MG63 (cell line): ENCODE measurements at places on chromosomes 7 and 10. TPM values are rescaled to one million over a fixed set of nuclear protein-coding genes. Genes with fewer than 3 reads are reported as not detected.

DNA sequence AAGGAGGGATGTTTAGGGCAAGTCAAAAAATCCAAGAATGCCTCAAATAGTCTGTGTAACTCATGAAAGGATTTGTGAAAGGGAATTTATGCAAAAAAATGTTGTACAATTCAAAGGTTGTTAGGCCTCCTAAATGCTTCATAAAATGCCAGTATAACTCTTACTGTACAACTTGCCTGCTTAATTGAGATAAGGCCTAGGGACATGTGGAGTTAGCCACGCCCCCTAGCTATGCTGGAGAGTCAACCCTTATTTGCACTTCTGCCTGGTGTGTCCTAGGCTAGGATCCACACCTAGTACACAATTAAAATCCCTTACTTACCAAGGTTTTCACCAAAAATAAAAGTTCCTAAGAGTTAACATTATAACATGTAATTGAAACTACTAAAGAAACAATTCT is 77.2 kb downstream of the ZNF680 start:
- DNase-seq, result no peak

ANXA8 gene
- 2.5 TPM in 1 of 2 replicates, not detected in the other for total RNA-seq

DNA sequence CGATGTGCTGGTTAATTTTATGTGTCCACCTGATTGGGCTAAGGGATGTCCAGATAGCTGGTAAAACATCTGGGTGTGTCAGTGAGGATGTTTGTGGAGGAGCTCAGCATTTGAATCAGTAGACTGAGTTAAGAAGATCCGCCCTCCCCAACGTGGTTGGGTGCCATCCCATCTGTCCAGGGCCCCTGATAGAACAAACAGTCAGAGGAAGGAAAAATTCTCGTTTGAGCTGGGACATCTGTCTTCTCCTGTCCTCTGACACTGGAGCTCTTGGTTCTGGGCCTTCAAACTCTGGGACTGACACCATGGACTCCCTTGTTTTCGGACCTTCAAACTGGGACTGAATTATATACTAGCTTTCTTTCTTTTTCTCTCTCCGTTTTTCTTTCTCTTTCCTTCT is 59.6 kb downstream of the CARD11 start:
- no peak for DNase-seq

DNA sequence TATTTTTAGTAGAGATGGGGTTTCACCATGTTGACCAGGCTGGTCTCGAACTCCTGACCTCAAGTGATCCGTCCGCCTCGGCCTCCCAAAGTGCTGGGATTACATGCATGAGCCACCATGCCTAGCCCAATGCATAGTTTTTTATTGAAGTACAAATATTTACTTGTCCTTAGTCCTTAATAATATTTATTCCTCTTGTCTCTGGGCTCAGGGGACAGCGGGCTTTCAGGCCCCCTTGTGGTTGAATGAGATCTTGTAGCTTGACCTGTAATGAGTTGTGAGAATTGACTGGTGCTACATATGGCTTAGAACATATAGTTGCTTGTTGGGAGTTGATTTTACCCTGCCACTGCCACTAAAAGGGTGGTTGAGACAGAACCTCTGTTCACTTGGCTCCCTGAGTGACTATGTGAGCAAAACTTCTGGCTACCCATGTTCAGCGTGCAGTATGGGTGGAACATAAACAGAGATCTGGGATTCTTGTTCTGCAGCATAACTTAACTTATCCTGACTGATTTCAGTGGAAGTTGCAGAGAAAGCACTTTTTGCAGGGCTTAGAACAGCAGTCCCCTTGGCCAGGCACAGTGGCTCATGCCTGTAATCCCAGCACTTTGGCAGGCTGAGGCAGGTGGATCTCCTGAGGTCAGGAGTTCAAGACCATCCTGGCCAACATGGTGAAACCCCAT is 14.9 kb downstream of the CCL26 start:
- no peak for DNase-seq

DNA sequence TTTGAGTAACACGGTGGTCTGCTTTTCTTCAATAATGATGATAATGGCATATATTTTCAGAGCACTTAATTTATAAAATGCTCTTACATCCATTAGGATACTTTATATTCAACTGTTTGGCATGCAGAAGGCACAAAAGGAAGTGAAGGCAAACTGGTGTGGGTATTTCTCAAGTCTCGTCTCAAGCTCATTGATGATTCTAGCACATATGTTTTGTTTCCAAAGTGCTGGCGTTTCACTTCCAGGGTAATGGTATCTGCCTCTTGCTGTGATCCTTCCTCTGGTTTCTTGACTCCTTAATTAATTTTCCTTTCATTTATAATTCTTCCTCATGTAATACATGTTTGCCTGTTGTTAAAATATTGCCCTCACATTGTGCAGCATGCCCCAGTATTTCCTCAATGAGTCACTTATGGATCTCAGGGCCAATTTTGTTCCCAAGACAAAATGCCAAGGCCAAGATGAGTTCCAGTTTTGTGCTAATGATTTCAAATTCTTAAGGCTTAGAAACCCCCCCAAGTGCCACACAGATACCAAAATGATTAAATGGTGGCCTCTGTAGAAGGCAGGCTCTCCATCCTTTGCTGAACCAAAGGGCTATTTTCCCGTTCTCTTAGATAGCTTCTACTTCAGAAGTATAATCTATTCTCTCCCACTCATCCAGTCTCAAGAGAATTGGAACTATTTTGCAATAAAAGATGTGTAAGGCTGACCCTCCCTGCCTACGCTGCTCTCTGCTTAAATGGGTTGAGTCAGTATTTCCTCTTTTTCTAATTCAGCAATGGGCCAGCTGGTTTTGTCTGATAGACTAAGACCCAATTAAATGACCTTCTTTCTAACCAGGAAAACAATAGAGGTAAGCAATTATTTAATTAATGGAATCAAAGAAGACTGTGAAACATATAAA is 171.2 kb downstream of the ZNF365 start:
- peak; percentile 23 for DNase-seq

GRCh38 chr7:101299511-101300464 is 21.8 kb downstream of the IFT22 start:
- DNase-seq, result no peak

GRCh38 chr10:87763086-87763861 is 54.8 kb downstream of the ATAD1 start:
- no peak for DNase-seq

GRCh38 chr10:89245802-89246201 is 5.8 kb downstream of the LIPA start:
- DNase-seq, result no peak

- no peak for DNase-seq
Observed at GRCh38 chr7:159026271-159027055, 118.2 kb downstream of the VIPR2 start.
